ENCODE measurements at places on chromosomes 4 and X.

GRCh38 chr4:111579767-111580166, 565.5 kb upstream of the FAM241A start:
- DNase-seq, result no peak

- DNase-seq, result no peak
Observed at GRCh38 chr4:154489558-154490233, 1.9 kb downstream of the DCHS2 start.

DNA sequence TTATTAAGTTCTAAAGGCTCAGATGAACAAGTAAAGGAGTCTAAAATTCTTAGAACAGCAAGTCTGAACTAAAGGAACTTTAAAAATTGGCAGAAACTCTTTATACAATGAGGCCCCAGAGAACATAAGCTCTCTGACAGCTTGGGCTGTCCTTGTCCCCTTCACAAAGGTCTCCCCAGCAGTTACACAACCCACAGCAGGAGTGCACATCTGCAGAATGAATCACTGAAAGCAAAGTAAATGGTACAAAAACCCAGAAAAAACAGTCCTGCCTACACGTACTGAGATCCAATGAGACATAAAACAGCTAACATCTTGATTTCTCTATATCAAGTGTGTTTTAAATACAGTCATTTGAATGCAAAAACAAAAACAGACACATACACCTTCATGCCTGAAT, 18.7 kb downstream of the RBBP7 start:
- DNase-seq, result no peak

DNA sequence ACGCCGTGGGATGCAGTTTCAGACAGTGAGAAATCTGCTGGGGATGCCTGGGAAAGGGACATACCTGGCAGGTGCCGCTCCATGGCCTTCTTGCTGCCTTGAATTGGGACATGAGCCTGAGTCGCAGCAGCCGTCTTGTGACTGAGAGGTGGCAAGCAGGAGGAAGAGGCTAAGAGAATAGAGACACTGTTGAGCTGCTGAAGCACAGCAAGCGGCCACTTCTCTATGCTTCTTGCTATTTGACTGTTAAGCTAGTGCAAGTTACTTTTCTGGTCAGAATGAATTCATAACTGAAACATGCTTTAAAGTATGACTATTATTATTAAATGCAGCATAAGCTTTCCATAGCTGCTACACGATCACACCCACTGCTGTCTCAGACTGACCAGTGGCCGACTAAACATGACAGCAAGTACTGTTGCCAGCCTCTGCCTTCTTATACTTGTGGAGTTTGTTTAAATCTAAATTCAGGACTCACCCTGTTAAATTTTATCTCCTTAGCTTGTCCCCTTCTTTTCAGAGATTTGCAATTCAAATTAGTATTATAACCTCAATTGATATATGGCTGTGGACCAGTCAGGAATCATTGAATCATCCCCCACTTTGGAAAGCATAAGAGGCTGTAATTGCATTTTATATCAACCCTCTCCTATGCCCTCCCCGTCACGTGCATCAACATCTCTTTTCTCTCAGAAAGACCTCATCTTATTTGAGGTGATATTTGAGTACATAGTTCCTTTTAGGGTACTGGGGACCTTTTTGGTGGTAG, 24.8 kb upstream of the ACSL1 start:
- no peak for DNase-seq

DNA sequence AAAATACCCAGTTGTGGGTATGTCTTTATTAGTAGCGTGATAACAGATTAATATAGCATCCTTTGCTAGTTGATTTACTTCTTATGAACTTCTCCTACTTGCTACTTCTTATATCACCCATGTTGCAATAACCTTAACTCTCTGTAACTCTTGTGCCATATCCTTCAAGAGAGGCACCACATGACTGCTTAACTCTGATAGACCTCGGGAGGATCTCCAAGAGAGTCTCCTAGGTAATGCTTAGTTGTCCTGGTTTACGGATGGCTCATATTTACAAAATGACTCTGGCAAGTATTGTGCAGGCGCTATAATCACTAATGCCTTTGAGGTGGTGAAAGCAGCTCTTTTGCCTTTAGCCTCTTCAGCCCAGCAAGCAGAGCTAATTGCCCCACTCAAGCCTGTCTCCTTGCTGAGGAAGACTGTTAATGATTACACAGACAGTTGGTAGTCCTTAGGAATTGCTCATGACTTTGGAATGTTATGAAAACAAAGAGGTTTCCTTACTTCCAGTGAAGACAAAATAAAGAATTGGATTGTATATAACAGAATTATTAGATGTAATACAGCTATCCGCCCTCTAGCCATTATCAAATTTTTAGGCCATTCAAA, 1305.8 kb downstream of the PCDH7 start:
- DNase-seq, result no peak
